Activated naive CD4-positive, alpha-beta T cell treated with anti-CD3 and anti-CD28 coated beads, Interleukin-2, amount 50 U/mL, for 16 hours (primary cell): ENCODE measurements at places on chromosomes 1 and 21.

DNA sequence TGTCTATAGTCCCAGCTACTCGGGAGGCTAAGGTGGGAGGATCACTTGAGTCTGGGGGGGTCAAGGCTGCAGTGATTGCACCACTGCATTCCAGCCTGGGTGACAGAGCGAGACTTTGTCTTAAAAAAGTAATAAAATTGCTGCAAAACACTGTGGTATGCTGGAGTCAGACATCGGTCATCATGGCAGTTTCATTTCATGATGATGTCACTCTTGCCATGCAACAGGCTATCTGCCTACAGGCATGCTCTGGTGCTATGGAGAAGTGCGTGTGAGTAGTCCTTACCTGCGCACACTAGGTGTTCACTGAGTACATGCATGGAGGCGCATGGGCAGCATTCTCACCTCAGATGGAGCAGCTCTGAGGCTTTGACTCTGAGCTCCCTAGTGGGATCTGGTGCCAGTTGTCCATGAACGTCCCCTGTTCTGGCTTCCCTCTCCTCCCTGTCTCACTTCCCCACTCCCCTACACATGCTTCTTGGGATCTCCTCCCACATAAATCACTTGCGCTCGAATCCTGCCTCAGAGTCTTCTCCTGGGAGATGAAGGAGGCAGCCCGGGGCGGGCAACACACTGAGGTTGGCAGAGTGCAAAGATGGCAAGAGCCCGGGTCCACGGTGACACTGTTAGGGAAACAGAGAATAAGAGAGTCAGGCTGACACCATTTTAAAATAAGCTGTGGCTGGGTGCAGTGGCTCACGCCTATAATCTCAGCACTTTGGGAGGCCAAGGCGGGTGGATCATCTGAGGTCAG, 10.4 kb upstream of the CELA3B start:
- no peak for DNase-seq

DNA sequence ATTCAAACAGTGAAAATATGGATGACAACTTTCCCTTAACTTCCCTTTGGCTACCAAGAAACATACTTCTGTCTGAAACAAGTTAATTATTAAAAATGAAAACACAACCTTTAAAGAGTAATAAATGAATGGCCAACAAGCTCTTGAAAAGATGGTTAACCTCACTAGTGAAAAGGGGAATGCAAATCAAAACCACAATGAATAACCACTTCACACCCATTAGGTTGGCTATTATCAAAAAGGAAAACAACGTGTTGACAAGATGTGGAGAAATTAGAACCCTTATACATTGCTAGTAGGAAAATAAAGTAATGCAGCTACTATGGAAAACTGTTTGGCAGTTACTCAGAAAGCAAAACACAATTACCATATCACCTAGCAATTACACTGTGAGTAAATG, 14.1 kb downstream of the COP1 start:
- no peak for DNase-seq

DNA sequence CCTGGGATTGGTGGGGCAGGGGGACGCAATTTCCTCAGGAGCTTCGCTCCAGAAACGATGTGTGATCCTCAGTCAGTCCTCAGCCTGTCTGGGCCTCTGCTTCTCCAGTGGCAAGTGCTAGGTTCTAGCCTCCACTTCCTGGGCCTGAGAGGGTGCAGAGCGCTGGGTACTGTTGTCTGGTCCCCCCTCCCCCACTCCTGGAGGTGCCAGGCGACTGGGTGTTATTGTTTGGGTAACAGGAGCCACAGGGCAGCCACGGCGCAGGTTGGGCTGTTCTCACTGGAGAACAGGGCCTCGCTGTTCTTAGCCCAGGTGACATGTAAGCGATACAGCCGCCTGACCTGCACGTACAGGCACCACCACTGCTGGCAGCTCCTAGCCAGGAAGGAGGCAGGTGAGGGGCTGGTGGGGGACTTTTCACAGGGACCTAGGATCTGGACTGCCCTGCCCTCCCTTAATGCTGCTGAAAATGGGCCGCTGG, 2.1 kb downstream of the RPS6KA1 start:
- DNase-seq, result no peak

GRCh38 chr1:220696863-220697231, 6.7 kb downstream of the C1orf115 start:
- no peak for DNase-seq

DNA sequence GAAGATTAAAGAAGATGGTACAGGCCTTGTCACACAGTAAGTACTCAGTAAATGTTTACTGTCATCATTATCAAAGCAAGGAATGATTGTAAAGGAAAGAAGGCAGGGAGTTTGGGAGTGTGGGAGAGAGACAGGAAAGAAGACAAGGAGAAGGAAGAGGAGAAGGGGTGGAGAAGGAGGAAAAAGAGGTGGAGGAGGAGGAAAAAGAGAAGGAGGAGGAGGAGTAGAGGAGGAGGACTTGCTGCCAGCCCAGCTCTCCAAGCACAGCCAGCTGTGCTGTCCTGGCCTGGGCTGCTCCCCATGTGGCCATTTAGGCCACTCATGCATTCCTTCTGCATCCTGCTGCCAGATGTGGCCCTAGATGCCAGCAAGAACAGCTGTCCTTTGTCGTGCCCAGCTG, 7.5 kb upstream of the DISP3 start:
- DNase-seq, result no peak

GRCh38 chr1:17585266-17585987, 45.9 kb downstream of the ARHGEF10L start:
- no peak for DNase-seq

GRCh38 chr1:116628448-116628847, 39.1 kb downstream of the IGSF3 start:
- DNase-seq, result no peak

GRCh38 chr1:17059391-17060305, 5.8 kb upstream of the SDHB start:
- no peak for DNase-seq

GRCh38 chr1:167524651-167525050, 6.3 kb upstream of the CD247 start:
- no peak for DNase-seq

- peak; percentile 67 for DNase-seq
Observed at GRCh38 chr1:228101994-228102790, 933 bp downstream of the C1orf35 start.

GRCh38 chr1:33460144-33460543, 12.3 kb upstream of the ZSCAN20 start:
- no peak for DNase-seq

DNA sequence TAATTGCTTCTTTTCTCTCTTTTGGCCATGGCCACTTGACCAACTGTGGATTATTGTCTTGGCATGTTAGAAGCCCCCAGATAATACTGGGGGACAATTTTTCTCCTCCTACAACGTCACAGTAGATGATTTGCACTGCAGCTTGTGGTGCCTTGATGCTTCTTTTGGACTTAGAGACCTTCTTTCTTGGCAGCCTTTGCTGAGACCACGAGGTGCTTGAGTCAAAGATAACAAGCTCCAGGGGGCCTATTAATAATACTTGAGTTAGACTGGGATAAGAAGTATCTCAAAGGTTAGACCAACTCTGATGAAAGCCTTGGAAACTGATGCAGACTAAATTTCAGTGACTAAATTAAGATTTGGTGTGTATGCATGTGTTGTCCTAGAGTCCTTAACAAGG, 3.2 kb downstream of the PPP1R12B start:
- DNase-seq, result no peak

DNA sequence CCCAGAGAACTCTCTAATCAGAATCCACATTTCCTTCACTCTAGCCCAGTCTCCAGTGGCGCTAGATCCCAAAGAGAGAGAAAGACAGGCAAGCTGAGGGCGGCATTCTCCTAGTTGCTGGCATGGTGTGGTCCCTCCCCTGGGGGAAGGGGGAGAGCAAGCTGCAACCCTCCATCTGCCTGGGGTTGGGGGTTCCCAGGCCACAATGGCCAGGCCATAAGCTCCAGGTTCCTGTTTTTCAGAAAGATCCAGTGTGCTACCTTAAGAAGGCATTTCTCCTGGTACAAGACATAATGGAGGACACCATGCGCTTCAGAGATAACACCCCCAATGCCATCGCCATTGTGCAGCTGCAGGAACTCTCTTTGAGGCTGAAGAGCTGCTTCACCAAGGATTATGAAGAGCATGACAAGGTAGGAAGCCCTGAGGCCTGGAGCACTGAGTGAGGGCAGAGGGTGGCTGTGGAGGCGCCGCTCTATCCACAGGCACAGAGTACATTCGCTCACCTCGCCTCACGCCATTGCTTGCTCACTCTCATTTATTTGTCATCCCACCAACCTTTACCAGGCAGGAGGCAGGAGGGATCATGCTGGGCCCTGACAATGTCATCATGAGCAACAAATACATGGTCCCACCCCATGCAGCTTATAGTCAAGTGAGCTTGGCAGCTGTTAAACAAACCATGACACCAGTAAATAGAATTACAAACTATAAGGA, 6.6 kb downstream of the CSF1 start:
- DNase-seq, result no peak
